ENCODE measurements at places on chromosomes 11 and 22. TPM values are rescaled to one million over a fixed set of nuclear protein-coding genes. Genes with fewer than 3 reads are reported as not detected.

DNA sequence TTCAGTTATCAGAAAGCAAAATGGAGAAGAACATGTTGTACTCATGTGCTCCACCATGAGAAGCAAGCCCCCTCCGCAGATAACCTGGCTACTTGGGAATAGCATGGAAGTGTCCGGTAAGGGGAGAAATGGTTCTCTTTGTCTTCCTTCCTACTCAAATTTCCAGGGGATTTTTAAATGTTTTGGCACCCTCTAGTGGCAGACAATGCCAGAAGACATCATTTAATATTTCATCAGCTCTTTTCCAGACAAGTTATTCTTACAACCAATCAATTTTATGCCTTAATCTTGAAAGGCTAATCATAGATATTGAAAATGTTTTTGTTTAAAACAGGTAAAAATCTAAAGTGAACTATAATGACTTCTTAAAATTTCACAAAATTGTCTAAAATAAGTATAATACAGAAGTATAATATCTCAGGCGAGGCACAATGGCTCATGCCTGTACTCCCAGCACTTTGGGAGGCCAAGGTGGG is 15.7 kb downstream of the CRTAM start:
- peak; percentile 56 for DNase-seq

- no peak for DNase-seq
Measured at GRCh38 chr11:106218106-106218505, 140.6 kb downstream of the AASDHPPT start.

- DNase-seq, result no peak
Measured at GRCh38 chr22:37757663-37758062, 50.1 kb upstream of the GCAT start.

GRCh38 chr22:46514592-46515207 is 22.7 kb downstream of the CELSR1 start:
- no peak for DNase-seq

GRCh38 chr11:69968396-69969347 is 109.4 kb upstream of the ANO1 start:
- DNase-seq, result no peak

DNA sequence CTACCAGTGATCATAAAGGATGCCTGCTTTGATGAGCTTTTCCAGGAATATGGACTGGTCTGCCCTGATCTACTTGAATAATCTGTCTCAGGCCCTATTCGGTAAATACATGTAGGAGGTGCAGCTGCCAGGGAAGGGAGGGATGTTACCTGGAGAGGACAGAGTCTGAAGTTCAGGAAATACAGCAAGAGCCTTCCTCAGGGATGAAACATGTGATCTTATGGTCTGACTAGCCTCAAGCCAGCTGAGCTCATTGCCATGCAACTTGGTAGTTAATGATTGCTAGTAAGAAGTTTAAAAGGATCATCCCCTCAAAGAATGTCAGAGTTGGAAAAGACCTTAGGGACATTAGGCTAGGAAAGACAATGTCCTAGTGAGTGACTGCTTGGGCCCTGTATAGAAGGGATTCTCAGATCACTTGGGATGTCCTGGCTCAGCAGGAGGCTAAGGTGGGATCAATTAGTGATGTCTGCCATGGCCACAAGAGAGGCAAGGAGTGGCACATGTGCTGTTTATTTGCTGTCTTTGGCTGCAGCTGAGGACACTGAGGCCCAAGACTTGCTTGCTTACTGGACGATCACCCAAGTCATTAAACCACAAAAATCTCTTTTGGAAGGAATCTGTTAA is 18.5 kb downstream of the PTPRJ start:
- no peak for DNase-seq

Gene OR2AG1
- polyA plus RNA-seq, result 0.06 TPM

Gene HTR3B
- polyA plus RNA-seq, result 0.11 TPM
